ENCODE measurements at places on chromosomes 4 and X.

- no peak for DNase-seq
These were observed 754.3 kb upstream of the MAGEB2 start for GRCh38 chrX:29461039-29461438.

DNA sequence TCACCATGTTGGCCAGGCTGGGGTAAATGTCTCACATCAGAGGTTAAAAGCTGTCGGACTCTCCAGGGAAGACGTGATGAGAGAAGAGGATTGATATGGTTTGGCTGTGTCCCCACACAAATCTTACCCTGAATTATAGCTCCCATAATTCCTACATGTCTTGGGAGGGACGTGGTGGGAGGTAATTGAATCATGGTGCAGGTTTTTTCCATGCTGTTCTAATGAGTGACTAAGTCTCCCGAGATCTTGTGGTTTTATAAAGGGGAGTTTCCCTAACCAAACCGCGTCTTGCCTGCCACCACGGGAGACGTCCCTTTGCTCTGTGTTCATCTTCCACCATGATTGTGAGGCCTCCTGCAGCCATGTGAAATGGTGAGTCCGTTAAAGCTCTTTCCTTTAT lies 64.4 kb downstream of the ASMT start:
- no peak for DNase-seq

DNA sequence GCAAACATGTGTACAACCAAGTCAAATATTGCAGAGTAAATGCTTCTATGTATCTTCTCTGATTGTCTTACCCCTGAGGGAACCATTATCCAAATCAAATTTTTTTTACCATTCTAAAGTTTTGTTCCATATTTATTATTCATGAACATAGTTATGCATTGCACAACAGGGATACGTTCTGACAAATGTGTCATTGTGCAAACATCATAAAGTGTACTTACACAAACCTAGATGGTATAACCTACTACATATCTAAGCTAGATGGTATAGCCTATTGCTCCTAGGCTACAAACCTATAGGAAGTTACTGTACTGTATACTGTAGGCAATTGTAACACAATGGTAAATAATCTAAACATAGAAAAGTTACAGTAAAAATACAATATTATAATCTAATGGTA lies 23.4 kb downstream of the BEX3 start:
- DNase-seq: no peak

DNA sequence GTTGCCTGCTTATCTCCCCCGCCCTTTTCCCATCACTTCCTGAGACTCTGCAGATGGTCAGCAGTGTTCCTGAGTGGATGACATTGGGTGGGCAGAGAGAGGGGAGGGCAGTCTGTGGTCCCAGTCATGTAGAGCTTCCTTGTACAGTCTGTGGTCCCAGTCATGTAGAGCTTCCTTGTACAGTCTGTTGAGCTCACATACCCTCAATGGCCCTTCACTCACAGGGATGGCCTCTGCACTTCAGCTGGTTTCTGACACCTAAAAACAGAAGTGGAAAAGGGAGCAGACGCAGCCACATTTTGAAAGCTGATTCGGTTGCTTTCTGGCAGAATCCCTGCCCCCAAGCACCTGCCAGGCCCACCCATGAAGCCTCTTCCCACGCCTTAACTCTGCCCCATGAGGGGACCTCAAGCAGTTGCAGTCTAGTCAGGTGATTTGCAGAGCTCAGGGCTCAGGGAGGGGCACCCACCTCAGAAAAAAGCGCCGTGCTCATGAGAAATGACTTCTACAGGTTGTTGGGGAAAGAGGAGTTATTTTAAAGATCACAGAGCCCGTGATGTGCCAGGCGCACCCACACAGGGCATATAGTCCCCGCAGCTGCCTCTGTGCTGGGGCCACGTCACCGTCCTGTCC lies 3.6 kb upstream of the TMEM271 start:
- DNase-seq: no peak

DNA sequence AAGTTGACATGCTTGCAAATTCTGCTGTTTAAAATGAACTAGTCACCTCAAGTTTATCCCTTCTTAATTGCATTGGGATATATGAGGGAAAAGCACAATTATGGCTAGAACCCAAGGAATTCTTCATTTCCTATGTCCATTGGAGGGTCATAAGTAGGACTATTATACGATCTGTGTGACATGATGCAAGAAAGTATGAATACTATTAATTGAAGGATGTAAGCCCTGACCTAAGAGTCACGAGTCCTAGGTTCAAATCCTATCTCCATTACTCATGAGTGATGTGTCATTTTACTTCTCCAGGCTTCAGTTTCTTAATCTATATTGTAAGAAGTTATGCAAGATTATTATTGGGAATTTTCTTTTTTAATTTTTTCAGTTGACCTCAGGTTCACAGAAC lies 542.9 kb upstream of the GRIA3 start:
- DNase-seq: no peak

DNA sequence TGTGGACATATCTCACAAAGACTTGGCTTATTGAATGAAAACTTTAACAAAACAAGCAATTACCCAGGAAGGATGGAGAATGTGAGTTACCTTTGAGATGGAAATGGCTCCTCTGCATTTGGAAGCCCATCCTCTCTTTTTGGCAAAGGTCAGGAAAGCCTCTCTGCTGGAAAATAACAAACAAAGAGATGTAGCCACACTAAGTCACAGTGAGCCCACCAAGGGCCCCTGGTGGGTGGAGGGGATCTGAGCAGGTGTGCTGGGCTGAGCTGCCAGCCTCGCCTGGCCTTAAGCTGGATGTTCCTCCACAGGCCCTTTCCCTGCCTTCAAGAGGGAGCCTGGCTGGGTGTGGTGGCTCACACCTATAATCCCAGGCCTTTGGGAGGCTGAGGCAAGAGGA lies 269.2 kb downstream of the HNRNPD start:
- no peak for DNase-seq

DNA sequence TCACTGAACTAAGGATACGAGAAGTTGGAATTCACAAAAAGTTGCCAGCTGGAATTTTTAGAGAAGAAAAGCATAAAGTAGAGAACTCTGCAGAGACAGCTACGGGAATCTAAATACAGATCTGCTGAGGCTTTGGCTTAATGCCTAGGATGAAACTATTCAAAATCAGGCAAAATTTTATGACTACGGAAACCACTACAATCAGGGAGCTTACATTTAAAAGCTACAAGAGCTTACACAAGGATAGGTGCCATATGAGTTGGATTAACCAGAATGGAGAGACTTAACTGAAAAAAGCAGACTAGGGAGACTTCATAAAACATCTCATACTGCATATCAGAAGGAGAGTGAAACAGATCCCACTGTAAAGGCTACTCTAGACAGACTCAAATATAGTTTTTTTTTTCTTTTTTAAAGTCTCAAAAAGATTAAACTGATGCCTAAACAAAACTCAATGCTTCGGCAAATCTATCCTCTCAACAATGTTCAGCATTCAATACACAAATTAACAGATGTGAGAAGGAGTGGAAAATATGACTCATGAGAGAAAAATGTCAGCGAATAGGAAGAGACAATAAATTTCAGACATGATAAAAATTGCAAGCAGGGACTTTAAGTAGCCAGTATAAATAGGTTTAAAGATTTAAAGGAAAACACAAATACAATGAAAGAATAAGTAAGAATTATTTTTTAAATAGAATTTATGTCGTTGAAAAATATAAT lies 586.1 kb downstream of the FSTL5 start:
- DNase-seq: no peak

DNA sequence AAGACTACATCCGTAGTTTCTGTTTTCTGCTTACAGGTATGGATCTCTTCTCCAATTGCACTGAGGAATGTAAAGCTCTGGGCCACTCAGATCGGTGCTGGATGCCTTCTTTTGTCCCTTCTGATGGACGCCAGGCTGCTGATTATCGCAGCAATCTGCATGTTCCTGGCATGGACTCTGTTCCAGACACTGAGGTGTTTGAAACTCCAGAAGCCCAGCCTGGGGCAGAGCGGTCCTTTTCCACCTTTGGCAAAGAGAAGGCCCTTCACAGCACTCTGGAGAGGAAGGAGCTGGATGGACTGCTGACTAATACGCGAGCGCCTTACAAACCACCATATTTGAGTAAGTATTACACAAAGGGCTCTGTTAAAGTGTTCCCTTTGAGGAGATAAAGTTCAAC lies 13.8 kb downstream of the PCDH10 start:
- no peak for DNase-seq
